ENCODE measurements at places on chromosomes 5 and 9. TPM values are rescaled to one million over a fixed set of nuclear protein-coding genes. Genes with fewer than 3 reads are reported as not detected.

Gene ARHGEF37
- 13.4 TPM for total RNA-seq

Gene RNF145
- 39.5 TPM for total RNA-seq

Gene FSTL4
- total RNA-seq = 8.6 TPM

Gene ZNF169
- 17.0 TPM for total RNA-seq

Gene SUB1
- total RNA-seq = 147 TPM

GRCh38 chr5:36575361-36575781, 31.0 kb upstream of the SLC1A3 start:
- no peak for DNase-seq

DNA sequence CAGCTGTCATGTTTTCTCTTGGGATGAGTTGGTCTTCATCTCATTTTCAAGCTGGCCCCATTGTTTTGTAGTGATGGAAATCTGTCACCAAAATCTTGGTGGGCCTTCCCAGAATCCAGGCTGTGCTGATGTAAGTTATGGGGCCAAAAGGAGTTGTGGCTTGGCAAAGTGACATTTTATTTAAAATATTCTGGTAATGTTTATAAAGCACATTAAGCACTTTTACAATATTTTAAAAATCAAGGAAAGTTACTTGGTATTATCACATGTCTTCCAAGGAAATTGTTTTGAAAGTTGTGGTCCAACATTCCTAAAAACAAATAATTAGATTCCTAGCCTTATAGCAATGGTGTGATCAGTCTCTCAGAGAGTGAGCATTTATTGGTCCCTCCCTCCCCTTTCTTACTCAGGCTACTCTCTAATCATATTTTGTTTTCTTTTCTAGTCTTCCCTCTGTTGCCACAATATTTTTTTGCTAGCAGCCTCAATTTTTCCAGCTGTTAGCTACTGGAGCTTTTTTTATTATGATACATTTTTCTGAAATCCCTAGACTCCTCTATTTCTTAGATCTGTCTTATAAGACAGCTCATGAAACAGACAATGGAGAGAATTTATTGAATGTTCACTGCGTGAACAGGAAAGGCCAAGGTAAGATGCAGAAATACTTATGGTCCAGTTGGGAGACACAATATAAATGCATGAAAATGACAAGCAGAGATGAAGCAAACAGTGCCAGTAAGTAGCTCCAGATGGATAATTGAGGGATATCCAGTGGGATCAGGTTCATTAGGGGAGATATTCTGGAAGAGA, 408.1 kb upstream of the ZNF608 start:
- no peak for DNase-seq

GRCh38 chr5:119896826-119897536, 267.6 kb downstream of the FAM170A start:
- no peak for DNase-seq
